ENCODE measurements at places on chromosomes 12 and 14. TPM values are rescaled to one million over a fixed set of nuclear protein-coding genes. Genes with fewer than 3 reads are reported as not detected.
A peak's percentile ranks its signal among the peaks of the same experiment; 100 is the strongest.

DNA sequence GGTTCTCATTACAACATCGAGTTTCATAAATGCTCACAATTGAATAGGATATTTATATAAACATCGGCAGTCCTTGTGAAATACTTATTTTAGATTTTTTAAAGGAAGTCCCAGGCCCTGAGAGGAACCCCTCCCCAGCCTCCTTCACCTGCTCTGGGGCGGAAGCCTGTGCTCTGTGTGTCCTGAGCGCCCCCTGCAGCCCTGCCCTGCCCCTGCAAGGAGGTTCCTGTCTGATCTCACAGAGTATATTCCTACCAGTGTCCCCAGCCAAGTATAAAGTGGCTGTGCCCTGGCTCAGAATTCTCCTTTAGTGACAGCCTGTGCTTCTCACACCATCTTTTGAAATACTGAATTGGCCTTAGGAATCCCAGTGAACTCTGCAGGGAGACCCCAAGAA is 659.5 kb downstream of the TMEM121 start:
- peak; percentile 58 for DNase-seq

AQP6 gene
- not detected for total RNA-seq

GRCh38 chr12:119915894-119916510 is 38.9 kb upstream of the CIT start:
- no peak for DNase-seq

GRCh38 chr12:119060847-119061796 is 79.8 kb downstream of the SRRM4 start:
- no peak for DNase-seq

GRCh38 chr12:32494656-32495055 is 95.3 kb downstream of the FGD4 start:
- DNase-seq: no peak

DNA sequence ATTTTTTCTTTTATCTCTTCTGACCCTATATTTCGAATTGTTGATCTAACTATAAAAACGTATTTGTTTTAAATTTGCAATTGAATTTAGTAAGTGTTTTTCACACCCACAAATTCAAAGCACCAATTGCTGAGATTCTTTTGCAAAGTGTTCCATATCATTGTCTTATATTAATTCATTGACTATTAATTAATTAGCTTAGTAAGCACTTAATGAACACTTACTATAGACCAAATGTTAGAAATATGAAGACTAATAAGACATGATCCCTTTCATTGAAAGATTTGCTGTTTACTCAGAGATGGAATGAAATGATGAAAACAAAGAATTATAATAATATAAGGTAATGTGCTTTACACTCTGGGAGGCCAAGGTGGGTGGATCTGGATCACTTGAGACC is 14.2 kb downstream of the ANO4 start:
- no peak for DNase-seq

- DNase-seq: no peak
Measured at GRCh38 chr12:76312315-76312714, 35.9 kb downstream of the BBS10 start.

GRCh38 chr12:122459211-122459610 is 36.7 kb upstream of the CLIP1 start:
- DNase-seq: no peak

GRCh38 chr12:68591734-68592418 is 18.8 kb upstream of the RAP1B start:
- peak; percentile 73 for DNase-seq

GRCh38 chr14:39247256-39247655 is 13.5 kb downstream of the MIA2 start:
- DNase-seq: no peak

GRCh38 chr12:4951601-4952000 is 41.9 kb downstream of the KCNA1 start:
- DNase-seq: no peak

HEBP1 gene
- 23.4 TPM for total RNA-seq

DNA sequence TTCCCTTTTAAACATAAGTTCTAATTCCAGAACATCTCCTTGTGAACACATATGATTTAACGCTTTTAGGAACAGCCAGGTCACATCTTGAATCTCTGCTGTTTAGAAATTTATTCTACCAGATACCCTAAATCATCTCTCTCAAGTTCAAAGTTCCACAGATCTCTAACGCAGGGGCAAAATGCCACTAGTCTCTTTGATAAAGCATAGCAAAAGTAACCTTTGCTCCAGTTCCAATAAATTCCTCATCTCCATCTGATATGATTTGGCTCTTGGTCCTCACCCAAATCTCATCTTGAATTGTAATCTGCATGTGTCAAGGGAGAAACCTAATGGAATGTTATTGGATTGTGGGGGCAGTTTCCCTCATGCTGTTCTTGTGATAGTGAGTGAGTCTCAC is 96.3 kb upstream of the PLEKHA5 start:
- no peak for DNase-seq

GALNT16 gene
- not detected for total RNA-seq

GRCh38 chr12:61412201-61412600 is 848.0 kb upstream of the USP15 start:
- no peak for DNase-seq

USP15 gene
- total RNA-seq: 180 TPM

DNA sequence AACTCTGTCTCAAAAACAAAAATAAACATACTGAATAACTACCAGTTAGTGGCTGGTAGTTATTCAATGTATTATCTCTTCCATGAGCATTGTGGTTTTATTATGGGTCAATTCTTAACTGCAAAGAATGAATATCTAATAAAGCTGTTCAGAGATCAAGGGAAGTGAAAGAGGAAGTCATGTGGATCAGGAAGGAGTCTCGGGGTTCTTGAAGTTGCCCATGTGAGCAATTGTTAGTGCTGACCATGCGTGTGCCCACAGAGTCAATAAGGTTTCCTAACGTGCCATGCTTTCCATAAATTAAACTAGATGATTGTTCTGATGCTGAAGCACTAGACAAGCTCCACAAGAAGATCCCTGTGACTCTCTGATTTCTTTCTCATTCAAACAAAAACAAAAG is 136.5 kb upstream of the CPSF6 start:
- DNase-seq: no peak

- peak; percentile 72 for DNase-seq
Measured at GRCh38 chr14:98984719-98985041, 287.3 kb downstream of the BCL11B start.

DNA sequence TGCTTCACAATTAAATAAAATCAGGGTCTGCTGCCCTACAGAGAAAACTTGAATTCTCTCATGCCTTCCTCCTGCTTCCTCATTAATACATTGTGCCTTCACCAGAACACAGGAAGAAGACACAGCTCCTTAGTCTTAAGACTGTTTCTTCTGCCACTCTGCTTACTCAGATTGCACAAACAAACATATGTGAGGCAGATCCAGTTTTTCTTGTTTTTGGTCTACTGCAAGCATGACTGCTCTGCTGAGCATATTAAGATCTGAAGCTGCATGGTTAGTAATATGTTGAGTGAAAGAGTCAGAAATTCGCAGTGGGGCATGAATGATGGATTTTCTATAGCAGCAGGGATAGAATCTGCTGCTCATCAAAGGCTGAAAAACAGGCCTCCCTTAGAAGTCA is 321.1 kb upstream of the STXBP6 start:
- no peak for DNase-seq

Measured in naive thymus-derived CD4-positive, alpha-beta T cell (primary cell).